ENCODE measurements at places on chromosomes 11 and 22. TPM values are rescaled to one million over a fixed set of nuclear protein-coding genes. Genes with fewer than 3 reads are reported as not detected.

DNA sequence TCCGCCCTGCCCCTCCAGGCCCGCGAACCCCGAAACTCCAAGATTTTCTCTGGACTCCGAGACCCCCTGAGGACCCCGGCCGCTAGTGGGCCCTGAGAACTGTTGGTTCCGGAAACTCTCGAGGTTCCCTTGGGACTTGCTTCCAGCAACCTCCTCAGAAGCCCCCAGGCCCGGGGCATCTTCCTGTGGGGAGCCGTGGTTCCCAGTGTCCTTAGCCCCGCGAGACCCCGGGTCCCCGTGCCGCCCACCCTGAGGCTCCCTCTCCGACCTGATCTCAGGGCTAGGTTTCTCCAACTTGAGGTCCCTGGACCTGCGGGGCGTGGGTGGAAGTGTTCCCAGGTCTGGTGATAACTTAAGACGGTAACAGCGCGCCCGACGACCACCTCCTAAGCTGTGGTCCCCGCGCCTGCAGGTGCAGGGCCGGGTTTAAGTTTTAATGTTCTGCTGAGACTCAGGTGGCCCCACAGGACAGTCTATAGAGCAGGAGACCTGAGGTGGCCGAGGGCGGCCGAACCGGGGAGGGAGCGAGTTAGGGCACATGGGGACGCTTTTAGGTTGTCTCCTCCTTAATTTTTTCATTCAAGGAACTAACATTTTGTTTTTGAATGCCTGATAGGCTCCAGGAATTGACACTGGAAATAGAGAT, 720 bp downstream of the FAM118A start:
- DNase-seq, result no peak

The FAM76B gene
- 5.5 TPM for total RNA-seq

- no peak for DNase-seq
These were observed 6.5 kb downstream of the HBG1 start for GRCh38 chr11:5242933-5243815.

DNA sequence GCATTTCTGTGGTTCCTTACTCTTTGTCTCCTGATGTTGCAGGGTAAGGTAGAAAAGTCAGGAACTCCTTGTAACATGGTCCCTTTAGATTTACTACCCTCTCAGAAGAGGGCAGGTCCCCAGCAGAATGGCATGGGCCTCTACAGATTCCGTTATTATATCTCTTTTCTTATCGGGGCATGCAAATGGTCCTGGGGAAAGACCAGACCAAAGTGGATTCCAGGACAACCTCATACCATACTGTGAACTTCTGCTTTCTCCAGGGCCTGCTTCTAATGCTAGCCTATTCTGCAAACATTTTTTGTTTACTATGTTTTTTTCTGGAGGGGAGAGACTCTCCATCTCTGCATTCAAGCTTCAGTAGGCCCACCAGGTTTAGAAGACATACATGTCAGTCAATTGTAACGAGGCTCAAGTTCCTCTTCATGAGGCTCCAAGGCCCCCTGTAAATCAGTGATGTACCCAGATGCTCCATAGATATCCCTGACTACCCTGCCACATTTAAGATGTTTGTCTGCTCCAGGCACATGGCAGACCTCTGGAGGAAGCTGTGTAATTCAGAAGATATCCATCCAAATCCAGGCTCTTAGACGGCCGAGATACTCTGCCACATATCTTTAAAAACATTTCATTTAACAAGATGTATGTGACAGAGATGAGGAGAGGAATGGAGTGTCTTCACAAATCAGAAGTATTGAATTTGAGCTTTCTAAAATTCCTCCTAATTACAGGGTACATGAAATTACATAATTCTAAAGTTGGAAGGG, 8.5 kb upstream of the ME3 start:
- DNase-seq, result no peak

The KIF18A gene
- total RNA-seq, result 3.1 TPM

The MEI1 gene
- total RNA-seq, result 0.64 TPM
